SK-N-DZ (cell line): ENCODE measurements at places on chromosomes 2 and 18.

GRCh38 chr18:68480196-68480595 is 234.7 kb downstream of the TMX3 start:
- DNase-seq: no peak

GRCh38 chr2:55133467-55134315 is 83.4 kb upstream of the RTN4 start:
- no peak for DNase-seq

DNA sequence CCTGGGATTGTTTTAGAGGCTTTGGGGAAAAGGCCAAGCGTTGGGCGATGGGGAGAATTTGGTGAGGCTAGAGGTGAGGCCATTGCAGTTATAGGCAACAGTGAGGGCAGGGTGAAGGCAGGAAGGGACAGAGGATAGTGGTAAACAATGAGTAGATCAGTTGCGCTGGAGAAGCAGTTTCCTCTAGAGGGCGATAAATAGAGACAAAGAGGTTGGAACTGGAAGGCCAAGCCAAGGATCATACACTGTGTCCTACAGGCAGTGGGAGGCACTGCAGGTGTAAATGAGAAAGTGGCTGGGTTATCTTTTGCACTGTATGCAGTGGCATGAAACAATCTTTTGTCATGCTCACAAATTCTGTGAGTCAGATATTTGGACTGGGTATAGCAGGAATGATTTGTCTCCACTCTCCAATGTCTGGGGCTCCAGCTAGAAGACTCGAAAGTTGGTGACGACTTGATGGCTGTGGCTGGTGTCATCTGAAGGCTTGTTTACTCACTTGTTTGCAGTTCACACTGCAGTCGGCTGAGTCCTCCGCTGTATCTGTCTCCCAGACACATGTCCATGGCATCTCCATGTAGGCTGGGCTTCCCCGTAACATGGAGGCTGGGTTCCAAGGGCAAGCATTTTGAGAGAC is 82.1 kb downstream of the TNP1 start:
- peak; percentile 75 for DNase-seq

GRCh38 chr2:72109904-72110303 is 37.8 kb downstream of the CYP26B1 start:
- DNase-seq: no peak

DNA sequence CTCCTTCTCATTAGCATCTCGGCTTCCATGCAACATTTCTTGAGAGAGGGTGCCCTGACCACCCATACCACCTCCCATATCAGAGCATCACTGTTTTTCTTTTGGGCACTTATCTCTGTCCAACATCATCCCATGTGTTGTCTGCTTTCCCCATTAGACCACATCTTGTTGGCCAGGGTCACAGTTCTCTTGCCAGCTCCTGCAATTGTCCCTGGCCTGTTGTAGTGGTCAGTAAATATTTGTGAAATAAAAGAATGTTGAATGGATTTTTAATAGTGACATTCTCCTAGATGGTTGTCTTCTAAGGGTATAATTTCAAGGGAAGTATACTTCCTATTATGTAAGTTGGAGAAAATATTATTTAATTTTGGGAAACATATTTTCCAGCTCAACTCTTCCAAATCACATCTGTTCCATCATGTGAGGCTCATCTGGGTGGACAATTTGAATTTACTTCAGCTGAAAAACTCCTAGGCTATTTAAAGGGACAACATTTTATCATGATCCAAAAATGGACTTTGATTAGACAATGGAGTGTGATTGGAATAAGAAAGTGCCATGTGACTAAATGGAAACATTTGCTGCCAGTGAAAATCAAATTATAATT is 83.0 kb downstream of the MOGAT1 start:
- no peak for DNase-seq

DNA sequence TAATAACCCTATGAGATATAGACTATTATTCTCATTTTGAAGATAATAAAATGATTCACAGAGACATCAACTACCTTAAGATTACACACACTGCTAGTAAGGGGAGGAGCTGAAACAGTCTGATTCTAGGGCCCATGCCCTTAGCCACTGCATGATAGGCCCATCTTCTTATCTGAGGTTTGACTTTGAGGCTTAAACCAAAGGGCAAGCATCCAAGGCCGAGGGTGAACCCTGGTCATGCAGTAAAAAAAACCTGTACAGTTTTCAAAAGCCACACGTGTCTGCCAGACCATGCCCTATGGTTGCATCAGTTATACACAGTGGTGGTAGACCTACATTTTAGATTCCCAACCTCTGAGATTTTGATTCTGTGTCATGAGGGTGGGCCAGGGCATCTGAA is 44.8 kb downstream of the POLE4 start:
- no peak for DNase-seq

DNA sequence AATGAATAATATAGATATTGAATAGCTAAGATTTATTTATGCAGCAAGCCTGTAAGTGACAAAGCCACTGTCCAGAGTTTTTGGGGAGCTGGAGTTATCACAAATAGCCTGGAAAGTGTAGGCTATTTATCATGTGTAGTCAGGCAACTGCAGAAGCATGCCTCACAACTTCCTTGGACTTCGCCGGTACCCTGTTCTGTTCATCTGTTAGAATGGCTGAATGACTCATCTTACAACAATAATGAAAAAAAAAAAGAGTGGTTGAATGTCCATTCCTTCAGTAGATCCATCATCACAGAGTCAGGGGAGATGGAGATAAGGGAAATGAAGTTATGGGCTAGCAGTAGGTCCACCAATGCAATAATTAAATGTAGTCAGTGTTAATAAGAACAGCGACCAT is 24.0 kb upstream of the ATP5MC3 start:
- DNase-seq: no peak

GRCh38 chr2:174080672-174081121 is 115.5 kb upstream of the SP3 start:
- no peak for DNase-seq

DNA sequence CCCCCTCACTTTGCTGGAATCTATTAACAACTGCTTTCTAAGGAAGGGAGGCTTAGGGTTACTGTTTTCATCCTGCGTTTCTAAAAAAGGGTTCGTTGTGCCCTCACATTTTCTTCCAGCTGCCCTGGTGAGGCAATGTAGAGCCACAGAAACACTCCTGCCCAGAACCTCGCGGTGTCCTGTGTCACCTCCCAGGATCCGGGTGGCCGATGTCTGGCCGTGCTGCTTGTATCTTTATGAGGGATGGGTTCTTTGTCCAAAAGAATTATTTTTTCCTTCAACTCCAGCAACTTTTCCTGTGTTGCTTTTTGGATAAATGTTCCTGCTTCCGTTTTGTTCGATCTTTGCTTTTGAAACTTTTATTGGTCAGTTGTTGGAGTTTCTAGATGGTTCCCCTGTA is 291.8 kb upstream of the HS6ST1 start:
- DNase-seq: no peak

DNA sequence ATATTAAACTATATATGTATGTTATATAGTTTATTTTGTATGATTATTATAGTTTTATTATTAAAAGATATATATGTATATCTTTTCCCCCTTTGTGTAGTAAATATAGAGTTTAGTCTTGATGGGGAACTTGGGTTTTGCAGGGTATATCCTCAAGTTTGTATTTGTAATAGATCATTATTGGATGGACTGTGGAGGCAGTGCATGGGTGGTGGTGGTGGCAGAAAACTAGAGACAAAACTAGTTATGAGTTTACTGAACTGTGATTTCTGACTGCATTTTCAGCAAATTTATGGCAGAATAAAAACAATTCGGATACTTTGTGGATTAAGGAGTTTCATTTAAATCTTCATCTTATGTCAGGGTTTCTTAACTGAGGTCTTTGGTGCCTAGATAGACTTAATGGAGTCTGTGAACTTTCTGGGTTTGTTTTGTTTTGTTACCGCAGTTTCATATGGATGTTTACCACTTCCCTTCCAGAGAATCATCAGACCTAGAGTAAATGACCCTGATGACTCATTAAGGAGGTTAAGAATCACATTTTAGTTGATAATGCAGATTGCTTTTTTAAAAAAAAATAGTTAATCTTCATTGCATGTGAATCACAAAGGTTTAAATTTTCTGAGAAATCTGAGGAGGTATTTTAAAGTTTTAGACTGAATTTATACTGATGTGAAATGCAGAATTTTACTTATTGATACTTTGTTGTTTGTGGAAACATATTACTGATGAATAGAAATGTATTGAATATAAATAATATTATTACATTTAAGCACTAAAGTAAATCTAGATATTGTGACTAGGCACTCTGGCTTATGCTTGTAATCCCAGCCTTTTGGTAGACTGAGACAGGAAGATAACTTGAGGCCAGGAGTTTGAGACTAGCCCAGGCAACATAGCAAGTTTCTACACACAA is 14.5 kb downstream of the EPC2 start:
- no peak for DNase-seq

DNA sequence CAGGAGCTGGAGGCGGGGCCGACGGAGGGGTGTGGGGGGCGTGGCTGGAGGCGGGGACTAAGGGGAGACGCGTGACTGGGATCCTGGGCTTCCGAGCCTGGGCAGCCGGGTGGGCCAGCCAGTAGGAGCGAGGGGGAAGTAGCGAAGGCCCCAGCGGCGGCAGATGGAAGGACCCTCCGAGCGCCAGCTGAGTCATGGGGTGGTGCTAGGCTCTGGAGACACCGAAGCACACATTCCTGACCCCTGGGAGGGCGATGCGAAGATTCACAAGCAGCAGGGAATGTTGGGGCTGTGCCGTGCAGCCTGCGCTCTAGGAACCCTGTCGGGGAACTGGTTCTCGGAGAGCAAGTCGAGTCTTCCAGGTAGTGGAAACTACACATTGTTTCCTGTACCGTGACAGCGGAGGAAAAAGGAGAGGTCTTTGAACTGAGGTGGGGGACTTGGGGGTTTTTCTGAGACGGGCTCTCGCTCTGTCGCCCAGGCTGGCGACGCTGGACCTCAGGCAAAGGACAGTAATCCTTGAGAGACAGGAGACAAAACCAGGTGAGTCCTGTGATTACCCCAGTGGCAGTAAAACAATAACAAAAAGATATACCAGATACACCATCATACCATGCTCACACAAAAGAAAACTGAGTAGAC is 650 bp upstream of the AFG3L2 start:
- no peak for DNase-seq

DNA sequence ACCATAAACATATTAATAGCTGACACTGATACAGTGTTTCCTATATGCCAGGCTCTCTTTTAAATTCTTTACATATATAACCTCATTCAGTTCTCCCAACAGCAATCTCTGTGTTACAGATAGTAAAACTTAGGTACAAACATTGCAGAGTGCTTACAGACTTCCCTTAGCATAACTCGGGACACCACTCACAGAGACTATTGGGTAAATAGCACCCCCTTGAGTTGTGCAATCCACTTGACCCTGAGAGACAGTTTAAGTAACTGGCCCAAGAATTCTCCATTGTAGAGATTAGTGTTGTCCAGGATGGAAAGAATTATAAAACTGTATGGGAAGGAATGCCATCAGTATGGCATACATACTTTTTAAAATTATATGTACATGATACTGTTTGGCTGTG is 110.1 kb downstream of the POLE4 start:
- DNase-seq: no peak

DNA sequence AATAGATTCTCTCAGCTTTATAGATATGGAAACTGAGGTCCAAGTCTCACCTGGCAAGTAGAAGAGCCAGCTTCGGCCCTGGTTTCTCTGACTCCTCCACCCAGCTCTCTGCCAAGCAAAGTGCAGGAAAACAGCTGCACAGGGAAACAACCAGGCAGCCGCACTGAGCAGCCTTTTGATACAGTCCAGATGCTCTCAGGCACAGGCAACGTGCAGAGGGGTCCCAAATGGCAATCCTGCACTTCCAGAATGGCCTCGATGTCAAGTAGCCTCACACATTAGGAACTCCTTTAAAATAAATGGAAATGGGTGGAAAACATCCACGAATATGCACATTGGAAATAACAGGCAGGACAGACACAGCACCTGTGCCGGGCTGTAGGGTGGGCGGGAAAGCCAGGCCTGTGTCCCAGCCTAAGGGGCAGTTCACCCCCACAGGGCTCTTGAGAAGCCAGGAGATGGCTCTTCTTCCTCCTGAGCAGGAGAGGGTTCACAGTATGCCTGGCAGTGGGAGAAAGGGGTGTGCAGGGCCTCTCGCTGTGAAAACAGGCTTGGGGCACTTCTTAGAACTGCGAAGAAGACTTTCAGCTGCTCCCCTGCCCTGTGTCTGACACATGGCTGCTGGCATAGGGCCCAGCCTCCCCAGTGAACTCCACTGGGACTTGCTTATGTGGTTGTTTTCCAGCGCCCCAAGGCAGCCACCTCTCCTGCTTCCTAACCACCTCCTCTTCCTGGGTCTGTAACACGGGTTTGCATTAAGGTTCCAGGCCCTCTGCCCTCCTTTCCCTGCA is 63.9 kb upstream of the TUBA3E start:
- peak; percentile 72 for DNase-seq

DNA sequence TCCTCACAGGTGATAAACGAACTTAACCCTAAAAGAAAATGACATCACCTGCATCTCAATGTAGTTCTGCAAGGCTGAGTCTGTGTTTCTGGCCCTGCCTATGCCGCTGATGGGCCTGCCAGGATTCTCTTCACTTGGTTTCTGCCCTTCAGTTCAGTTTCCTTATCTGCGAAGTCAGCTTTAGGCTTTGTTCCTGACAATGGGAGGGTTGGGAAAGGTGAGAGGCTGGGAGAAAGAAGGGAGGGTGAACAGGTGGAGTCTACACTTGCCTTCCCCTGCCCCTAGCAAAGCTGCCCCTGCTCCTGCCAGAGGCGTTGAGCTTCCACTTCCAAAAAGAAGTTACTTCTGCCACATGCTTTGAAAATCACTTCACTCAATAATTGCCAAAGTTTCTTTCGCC is 124.0 kb upstream of the APCDD1 start:
- DNase-seq: no peak

DNA sequence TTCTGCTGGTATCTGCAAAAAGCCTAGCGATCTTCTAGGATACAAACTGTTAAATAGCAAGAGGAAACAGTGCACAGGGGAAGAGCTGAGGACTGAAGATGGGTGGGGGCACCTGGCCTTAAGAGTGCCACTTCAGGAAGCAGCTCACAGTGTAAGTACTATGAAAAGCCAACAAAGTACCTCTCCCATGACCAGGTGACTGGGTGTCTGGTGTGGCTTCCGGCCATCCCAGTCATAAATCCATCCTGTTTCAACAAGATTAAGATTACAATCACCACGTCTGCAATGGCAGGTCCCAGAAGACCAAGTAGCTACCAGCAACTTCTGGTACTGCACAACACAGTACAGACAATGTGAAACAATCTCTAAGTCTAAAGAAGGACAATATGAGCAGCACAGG is 15.9 kb downstream of the ERFE start:
- peak; percentile 84 for DNase-seq

DNA sequence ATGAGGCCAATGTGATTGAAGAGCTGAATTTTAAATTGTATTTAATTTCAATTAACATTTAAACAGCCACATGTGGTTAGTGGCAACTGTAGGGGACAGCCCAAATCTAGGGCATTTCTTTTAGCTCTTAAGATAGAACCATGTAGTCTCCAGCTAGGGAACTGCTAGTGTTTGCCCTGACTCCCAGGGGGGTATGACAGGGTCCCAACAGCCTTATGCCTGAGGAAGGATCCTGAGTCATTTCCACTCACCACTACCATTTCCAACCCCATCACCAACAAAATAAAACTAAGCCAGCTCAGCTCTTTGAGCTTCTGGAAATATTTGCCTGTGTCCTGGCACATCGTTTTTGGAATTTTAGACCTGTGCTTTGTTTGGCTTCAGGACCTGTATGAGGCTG is 13.7 kb upstream of the GMCL1 start:
- DNase-seq: no peak
